ENCODE measurements at places on chromosomes 7 and 10.

GRCh38 chr7:1523844-1524243 is 6.7 kb upstream of the MAFK start:
- DNase-seq, result no peak

DNA sequence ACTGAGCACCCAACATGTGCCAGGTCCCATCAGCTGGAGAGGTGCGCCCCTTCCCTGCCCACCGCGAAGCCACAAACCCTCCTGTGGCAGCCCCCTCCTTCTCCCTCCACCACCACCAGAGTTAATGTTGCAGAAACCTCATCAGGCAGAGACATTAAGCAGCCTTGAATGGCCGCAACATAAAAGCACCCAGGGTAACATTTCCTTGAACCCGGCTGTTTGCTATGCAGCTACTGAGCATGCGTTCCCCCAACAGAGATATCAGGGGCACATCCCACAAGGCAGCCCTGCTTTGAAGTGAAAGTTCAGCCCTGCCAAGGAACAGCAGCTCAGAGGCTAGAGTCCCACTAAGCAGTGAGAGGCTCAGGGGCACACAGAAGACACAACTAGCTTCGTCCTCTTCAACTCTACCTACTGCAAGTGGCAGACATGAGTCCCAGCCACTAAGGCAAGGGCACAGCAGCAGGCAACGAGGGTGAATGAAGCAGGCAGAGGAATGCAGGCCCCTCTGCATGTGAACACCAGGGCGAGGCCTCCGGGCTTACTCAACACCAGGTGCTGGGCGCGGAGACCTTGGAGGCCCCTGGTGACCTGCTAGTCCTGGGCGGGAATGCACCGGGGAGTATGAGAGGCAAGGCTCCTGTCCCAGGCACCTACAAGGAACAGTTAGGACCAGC is 107.4 kb downstream of the SLIT1 start:
- no peak for DNase-seq

DNA sequence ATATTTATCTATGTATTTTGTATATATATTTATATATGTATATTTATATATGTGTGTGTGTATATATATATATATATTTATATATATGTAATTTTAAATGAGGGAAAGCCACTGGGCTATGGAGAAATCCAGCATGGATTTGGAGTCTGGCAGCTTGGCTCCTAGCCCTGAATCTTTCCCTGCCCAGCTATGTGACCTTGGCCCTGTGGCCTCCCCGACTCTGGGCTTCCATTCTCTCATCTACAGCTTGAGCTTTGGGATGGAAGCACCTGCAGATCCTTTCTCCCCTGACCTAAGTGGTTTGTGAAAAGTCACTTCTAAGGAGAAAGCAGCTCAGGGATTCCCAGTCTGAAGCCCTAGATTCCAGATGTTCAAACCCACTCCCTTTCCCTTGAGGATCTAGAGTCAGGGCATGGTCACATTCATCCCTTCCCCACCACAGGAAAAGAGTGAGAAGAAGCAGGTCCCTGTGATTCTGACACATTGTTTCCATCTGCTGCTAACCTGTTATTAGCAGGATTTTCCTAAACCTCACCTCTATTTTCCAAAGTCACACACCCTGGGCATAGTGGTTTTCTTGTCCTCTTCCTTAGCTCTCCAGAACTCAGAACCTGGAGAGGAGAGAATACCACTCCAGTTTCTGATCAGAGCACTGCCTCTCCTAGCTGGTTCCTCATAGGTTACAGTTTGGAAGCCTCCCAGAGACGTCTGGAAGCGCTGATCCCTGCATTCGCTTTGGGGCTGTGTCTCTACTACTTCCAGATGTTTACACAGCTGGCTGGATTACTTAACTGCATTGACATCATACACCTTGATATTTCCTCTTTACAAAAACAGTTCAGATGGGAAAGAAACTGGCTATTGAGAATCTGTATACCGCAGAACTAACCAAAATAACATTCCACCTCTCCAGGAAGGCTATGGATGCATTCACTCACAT is 327.5 kb upstream of the ZMIZ1 start:
- DNase-seq, result no peak

DNA sequence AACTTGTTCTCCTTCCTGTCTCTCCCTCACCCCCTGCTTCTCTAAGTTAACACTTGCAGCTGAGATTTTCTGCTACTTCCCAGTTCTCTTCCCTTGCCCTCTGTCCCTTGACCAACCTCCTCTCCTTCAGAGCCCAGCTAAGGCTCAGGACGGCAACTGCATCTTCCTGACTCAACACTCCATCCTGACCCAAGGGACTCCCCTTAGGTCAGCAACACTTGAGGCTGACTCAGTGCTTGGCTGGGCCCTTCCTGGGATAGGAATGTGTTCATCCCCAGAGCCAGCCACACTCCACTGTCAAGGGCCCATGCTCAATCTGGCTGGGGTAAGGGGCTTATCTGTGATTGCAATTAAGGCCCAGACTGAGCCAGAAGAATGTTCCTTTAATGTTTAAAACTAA is 3.4 kb downstream of the CALHM2 start:
- peak; percentile 70 for DNase-seq

DNA sequence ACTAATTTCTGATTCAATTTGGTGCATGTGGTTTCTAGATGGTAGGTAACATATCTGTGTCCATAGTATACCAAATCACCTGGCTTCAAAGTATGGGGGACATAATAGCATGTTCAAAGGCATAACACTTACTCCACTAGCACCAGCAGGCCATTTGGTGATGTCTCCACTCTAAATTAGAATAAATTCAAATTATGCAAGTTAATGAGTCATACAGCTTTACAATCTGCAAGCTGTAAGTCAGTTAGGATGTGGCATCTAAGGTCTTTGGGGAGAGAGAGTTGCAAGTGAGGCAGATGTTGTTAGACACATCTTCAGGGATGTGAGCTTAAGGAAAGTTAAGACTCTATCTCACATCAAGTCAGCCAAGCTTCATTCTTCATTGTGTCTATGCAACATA is 506.4 kb upstream of the GRM3 start:
- no peak for DNase-seq

- no peak for DNase-seq
Measured at GRCh38 chr7:140451716-140452115, 27.6 kb downstream of the MKRN1 start.

GRCh38 chr10:116464257-116464656 is 36.6 kb downstream of the PNLIPRP3 start:
- no peak for DNase-seq

DNA sequence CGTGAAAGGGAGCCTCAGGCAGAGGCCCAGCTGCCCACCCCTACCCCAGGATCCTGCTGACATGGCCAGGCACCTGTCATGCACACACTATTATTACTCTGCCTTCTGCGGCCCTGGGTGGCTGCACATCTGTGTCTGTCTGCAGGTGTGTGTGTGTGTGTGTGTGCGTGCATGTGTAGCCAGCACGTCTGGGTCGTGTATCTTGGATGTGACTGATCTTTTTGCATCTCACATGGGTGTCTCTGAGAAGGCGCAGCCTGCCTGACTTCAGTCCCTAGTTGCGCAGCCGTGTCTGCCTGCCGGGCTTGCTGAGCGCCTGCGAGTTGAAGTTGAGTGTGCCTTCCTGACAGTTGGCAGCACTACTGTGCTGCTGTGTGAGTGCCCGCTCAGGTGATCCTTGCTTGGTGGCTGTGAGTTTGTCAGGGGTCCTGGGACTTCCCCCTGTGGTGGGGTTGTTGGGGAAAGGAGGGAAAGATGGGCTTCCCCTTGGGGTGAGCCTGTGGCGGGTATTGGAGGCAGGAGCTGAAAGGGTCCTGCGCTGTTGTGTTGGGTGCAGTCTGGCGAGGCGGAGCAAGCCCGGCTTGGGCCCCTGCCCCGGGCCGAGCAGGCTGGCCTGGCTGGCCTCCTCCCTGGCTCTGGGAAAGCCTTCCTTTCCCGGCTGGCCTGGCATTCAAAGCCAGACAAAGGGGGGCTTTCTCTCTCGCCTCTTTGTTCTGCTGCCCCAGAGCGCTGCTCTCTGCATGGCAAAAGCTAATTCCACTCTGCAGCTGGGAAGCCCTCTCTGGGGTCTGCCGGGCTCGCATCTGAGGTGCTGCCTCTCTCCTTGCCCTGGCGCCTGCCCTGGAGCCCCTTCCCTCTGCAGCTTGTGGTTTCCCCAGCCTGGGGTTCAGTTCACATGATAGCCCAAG is 4.9 kb downstream of the TRIM8 start:
- peak; percentile 34 for DNase-seq

DNA sequence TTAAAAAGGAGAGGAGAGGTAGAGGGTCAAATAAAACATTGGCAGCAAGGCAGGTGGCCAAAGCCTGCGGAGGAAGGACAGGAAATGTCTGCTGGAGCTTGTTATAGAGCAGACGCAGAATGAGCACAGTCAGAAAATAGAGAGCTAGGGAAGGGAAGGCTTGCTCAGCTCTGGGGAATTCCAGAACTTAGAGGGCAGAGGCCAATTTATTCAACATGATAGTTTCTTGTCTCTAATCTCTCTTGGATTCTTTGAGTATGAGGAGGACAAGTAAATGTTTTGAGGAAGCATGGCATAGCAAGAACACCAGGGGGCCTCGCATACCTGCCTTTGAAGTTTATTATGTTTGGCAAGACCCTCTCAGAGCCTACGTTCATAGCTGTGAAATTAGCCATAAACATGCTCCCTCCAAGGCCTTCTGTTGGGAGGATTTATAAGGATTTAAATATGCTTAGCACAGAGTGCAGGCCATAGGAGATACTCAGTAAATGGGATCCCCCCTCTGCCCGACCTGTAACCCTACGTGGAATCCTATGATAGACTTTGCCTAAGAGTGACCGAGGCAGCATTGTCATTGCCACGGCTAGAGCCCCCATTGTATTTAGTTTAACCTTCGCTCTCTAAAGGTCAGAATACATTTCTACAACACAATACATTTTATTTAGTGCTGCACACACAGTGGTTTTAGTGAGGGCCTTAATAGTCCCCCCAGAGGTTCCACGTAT is 293.9 kb downstream of the CCDC3 start:
- peak; percentile 95 for DNase-seq

DNA sequence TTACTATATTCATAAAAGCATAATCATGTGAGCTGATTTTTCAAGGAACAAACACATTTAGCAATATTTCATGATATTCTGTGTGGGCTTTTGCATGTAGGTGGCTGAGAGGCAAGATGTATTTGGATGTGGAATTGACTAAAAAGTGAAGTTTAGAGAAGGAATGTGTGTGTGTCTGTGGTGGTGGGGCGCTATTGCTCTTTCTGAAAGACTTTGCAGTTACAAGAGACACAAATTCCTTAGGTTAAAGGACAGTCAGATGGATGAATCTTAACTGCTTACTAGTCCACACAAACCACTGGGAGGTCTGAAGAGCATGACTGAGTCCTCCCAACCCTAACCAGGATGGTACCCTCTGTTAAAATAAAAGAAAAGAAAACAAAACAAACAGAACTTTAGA is 200.1 kb downstream of the SDHAF3 start:
- DNase-seq, result no peak

GRCh38 chr10:100895346-100895745 is 17.4 kb upstream of the SLF2 start:
- DNase-seq, result no peak

DNA sequence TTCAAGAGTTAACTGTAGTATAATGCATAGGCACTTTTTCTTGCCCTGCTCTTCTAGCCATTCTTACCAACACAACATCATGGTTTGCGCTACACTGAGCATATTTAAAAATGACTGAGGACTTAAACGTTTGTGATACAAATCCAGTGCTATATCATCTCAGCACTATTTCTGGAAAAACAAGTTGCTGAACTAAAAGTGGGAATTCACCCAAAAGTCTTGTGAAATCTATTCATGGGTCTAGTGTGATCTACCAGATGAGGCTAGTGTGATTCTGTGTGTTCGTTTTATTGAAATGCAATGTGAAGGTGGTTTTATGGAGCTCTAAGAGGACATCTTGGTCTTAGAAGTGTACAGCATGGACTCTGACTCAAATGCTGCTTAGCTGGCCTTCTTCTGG is 584.6 kb upstream of the POM121L12 start:
- no peak for DNase-seq

- DNase-seq, result peak; percentile 14
Measured at GRCh38 chr10:104297697-104298660, 29.0 kb downstream of the GSTO2 start.

DNA sequence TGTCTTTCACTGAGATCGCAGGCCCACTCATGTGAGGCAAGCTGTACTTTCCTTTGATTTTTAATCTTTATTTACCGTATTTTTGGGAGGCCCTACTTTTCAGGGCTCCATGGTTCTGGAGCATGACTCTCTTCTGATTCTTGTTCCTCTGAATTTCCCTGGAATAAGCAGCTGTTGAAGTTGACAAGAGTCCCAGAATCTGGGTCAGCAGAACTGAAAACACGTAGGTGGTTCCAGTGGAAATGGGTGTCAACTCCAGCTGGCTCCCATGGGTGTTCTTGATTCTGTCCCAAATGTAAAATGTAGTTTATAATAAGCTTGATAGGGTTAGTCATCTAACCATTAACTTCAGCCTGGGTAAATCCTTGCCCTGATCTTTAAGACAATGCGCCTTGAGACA is 409.4 kb downstream of the GATA3 start:
- DNase-seq, result no peak

DNA sequence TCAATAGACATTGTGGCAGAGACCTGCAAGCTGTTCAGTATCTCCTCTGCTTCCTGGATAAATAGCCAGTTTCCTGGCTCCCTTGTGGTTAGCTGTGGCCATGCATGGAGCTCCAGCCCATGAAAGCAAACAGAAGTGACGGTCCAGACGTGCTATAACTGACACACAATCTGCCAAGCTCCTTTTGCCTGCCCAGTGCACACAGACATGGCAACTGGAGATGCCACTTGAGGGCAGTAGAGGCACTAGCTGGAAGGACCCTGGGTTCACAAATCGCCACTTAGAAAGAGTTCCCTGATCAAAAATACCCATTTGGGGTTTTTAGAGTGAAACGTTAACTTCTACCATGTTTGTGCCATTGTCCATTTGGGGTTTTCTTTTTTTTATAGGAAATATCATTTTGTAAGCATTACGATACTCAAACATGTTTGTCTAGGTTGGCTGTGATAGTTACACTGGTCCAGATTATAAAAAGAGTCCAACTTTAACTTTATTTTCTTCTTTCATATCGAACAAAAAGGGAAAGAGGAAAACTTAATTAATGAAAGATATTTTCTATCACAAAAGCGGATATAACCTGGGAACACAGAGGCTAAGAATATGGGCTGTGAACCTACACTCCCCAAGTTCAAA is 31.3 kb downstream of the KIN start:
- peak; percentile 37 for DNase-seq

- no peak for DNase-seq
Measured at GRCh38 chr7:16604054-16604453, 41.5 kb downstream of the ANKMY2 start.

DNA sequence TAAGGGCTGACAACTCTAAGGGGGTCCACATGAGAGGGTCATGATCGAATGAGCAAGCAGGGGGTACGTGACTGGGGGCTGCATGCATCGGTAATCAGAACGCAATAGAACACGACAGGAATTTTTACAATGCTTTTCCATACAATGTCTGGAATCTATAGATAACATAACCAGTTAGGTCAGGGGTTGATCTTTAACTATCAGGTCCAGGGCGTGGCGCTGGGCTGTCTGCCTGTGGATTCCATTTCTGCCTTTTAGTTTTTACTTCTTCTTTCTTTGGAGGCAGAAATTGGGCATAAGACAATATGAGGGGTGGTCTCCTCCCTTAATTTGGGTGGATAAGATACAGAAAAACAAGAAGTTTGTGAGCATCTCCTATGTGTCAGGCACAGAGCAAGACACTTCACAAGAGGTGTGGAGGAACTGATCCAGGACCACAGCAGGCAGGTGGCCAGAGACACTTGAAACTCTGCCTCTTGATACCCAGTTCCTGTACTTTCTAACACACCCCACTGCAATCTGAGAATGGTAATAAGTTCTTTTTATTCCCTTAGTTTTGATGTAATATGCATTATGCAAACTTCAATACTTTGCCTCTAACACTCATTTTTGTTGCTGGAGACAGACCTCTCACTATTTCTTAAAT is 18.0 kb upstream of the MRLN start:
- DNase-seq, result no peak
